ENCODE measurements at places on chromosomes 13 and 19.

DNA sequence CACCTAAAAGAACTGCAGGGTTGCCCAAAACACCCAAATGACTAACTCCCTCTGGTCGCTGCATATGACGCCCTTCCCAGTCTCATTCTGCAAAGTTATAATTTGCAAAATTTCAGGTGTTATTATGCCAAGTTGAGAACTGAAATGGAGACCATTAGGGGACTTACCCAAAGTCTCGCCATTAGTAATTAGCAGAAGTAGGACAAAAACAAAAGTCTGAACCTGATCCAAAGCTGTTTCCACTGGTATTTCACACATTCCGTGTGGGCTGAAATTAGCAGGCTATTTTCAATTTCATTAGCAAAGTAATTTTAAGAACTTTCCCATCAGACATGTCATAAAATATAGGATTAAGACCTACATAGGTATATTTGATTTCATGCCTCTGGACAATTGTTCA is 6.8 kb downstream of the RUBCNL start:
- DNase-seq, result no peak

DNA sequence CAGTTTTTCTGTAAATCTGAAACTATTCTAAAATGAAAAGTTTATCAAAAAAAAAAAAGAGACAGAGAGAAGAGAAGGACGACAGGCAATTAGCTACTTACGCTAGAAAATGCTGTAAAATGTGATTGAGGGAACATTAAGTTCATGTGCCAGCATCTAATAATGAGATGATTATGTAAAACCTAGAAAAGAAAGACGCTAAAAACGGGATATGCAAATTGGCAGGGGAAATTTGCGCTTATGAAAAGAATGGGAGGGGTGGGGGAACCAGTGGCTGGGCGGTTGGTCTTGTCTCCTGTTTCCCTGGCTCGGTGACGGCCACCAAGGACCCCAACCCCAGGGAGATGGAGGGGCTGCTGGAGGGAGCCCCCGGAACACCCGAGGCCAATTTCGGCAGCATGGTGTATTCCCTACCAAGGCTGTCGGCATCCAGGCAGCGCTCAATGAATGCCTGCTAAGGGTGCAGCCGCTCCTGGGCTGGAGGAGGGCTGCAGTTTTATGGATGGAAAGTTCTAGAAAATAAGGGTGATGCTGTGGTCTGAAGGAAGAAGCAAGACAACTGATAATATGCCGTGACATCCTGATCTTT is 34.2 kb downstream of the GNG7 start:
- DNase-seq, result no peak

DNA sequence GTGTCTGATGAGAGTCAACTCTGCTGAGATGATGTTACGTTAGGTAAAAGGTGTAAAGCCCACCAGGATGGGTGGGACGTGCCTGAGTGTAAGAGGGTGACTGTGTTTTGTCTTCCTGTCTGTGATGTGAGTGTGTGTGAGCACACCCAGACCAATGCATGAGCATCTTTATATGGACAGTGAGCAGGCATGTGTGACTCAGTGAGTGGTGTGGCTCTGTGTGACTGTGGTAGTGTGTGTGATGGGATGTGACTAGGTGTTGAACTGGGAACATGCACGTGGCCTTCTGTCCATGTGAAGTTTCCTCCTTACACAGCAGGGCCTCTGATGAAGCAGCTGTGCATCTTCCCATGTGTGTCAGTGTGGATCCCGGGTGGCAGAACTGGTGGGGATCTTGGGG is 17.8 kb upstream of the LGALS16 start:
- DNase-seq, result no peak

- DNase-seq, result no peak
Observed at GRCh38 chr19:16205205-16206045, 7.7 kb downstream of the AP1M1 start.

DNA sequence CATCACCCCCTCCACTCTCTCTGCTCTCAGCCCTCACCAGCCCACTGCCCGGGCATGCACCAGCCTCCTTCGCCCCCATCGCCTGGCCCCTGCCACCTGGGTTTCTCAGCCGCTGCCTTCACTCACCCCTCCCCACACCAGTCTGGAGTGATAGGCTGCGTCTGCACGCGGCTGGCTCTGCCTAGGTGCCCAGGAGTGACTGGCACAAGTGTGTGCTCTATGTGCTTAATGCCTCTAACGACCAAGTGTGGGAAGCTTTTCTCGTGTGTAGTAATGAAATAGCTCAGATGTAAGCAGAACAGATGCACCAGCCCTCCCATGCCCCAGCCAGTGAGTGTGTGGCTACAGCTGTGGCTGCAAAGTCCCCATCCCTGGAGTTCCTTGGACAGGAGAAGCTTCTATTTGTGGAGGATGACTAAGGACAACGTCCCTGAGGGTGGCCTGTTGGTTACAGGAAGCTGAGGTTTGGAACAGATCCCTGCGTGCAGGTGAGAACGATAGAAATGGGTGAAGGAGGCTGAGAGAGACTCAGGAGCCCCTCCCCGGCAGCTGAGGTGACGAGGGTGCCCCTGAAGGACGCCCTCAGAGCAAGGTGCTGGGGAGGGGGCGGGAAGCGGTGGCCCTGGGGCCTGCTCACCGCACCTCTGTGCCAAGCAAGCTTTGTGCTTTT is 35.6 kb downstream of the ATP11A start:
- no peak for DNase-seq

DNA sequence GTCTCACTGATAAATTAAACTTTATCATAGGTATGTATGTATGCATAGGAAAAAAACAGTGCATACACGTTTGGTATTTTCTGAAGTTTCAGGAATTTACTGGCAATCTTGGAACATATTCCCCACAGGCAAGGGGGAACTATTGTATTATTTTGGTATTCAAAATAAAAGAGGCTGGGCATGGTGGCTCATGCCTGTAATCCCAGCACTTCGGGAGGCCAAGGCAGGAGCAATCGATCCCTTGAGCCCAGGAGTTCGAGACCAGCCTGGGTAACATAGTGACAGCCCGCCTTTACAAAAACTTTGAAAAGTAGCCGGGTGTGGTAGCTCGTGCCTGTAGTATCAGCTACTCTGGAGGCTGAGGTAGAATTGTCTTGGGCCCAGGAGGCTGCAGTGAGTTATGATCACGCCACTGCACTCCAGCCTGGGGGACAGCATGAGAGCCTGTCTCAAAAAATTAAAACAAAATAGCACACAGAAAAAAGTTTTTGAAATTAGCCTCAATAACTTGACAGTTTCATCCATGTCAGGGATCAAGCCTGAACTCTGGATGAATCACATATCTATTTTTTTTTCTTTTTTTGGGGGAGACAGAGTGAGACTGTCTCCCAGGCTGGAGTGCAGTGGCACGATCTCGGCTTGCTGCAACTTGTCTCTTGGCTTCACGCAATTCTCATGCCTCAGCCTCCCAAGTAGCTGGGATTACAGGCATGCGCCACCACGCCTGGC is 29.1 kb upstream of the HOMER3 start:
- DNase-seq, result no peak

- no peak for DNase-seq
Observed at GRCh38 chr13:41960211-41960636, 685 bp downstream of the VWA8 start.

- DNase-seq, result no peak
Observed at GRCh38 chr13:110301083-110301482, 5.9 kb downstream of the COL4A1 start.

DNA sequence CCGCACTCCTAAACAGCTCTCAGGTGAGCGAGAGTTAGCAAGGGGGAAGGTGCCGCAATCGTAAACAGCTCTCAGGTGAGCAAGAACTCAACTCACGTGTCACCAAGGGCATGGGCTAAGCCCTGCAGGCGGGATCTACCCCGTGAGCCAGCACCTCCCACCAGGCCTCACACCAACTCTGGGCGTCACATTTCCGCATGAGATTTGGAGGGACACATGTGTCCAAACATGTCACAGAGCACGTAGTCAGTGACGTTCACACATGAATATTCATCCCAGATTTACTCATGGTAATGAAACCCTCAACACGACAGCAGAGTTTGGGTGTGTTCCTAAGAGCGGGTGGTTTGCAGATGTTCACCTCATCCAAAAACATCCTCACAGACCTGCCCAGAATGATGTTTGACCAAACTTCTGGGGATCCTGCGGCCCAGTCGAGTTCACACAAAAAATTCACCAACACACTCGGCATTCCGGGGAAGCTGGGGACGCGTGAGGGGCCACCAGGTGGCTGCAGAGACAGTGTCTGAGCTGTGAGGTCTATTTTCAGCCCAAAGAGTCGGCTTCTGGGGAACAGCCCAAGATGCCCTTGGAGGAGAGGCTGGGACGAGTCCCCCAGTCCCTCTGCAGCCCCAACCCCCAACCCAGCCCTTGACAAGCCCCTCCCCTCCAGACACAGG is 19.6 kb downstream of the C2CD4C start:
- no peak for DNase-seq

DNA sequence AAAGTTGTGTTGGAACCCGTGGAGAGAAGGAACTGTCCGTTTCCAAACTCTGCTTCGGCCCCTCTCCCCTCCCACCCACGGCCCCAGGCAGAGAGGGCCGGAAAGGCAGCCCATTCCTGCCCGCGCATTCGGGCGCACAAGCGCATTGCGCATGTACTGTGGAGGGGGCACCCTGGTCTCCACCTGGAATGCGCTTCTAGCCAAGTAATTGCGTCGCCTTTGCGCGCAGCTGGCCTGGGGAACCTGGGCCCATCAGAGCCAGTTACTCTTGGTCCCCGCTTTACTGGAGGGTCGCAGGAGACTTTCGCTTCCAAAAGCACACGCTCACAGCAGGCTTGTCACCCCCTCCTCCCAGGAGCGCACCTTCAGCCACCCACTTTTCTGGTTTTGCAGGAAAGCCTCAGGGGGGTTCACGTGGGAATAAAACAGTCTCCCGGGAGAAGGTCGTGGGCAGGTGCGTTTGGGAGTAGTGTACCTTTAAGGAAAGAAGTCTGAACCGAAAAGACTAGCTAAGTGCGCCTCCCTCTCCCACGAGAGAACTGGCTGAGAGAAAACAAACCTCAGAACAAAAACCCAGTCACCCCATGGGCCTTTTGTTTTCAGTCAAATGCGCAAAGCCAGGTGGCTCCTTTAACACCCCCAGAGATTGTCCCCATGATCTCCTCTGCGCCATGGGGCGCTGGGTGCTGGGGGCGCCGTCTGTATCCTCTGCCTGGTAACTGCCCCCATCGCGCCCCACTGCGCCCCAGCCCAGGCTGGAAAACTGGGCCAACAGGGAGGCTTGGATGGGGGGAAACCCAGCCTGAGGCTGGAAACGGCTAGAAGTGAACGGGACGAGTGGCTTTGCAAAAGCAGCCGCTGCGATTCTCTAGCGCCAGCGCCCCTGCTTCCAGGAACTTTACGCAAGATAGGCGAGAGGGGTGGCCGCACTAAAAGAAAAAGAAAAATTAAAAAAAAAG is 28.5 kb downstream of the GSX1 start:
- DNase-seq, result no peak

- DNase-seq, result no peak
Observed at GRCh38 chr13:75309981-75310580, 171.9 kb downstream of the TBC1D4 start.

DNA sequence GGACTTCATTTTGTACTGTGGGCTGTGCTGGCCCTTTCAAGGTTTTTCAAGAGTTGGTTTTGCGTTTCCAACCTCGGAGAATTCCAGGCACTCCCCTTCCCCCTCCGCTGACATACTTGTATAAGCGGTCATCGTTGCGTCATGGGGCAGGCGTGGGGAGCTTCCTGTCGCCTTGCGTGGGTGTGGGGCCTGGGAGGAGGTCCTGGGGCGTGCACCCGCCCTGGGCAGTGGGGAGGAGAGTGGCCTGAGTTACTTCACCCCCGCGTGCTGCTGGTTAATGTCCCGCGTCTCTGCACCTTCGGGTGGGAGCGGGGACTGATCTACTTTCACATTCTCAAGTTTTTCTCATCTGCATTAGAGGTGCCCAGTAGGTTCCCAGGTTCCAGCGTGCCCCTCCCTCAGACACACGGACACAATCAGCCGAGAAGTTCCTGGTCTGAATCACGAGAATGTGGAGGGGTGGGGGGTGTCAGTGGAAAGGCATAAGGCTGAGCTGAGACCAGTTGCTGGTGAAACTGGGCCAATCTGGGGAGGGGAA is 4.1 kb downstream of the IER2 start:
- DNase-seq, result no peak

DNA sequence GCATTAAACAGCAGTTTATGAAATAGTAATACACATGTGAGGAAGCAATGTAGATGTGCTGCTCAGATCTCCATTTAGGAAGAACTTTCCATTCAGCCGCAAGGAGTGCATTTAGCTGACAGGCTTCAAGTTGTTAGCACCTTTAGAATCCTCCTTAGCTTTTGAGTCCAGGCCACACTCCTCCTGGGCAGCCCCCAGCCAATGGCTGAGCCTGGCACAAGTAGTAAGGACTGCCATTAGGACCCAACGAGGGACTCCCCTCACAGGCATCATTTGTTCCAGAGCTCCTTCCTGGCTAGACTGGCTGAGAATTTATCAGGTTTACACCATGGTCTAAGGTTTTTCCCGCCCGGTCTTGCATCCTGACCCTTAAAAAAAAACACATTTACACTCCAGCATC is 201.4 kb downstream of the DIAPH3 start:
- no peak for DNase-seq

- DNase-seq, result no peak
Observed at GRCh38 chr19:30167206-30167868, 204.8 kb upstream of the ZNF536 start.

DNA sequence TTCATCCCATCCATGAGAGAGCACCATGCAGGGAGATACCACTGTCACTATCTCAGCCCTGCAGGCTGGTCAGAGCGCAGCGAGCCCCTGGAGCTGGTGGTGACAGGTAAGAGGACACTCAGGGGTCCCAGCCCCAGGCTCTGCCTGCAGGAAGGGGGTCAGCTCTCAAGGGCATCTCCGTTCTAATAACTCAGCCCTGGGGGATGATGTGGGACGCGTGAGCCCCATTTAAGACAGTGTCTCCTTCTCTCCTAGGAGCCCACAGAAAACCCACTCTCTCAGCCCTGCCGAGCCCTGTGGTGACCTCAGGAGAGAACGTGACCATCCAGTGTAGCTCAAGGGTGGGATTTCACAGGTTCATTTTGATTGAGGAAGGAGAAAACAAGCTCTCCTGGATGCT is 15.5 kb upstream of the KIR3DL3 start:
- no peak for DNase-seq

DNA sequence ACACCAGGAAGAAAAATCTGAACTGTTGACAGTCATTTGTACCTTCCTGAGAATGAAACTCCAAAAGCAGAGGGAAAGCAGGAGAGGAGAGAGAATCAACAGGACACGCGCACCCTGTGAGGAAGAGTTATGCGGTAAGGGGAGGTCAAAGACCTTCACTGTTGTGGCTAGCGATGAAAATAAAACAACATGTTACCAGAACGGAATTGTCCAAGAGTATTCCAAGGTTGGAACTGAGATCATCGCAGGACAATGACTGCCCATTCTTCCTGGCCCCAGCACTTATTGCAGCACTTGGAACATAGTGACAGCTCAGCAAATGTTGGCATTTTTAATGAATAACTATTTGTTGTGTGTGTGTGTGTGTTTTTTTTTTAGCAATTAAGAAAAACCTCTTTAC is 176.0 kb upstream of the TSC22D1 start:
- DNase-seq, result no peak

GRCh38 chr13:113150550-113151365 is 7.7 kb upstream of the PROZ start:
- no peak for DNase-seq
